Small intestine (tissue), 16 donors: ENCODE measurements at places on chromosomes 2 and 18.

DNA sequence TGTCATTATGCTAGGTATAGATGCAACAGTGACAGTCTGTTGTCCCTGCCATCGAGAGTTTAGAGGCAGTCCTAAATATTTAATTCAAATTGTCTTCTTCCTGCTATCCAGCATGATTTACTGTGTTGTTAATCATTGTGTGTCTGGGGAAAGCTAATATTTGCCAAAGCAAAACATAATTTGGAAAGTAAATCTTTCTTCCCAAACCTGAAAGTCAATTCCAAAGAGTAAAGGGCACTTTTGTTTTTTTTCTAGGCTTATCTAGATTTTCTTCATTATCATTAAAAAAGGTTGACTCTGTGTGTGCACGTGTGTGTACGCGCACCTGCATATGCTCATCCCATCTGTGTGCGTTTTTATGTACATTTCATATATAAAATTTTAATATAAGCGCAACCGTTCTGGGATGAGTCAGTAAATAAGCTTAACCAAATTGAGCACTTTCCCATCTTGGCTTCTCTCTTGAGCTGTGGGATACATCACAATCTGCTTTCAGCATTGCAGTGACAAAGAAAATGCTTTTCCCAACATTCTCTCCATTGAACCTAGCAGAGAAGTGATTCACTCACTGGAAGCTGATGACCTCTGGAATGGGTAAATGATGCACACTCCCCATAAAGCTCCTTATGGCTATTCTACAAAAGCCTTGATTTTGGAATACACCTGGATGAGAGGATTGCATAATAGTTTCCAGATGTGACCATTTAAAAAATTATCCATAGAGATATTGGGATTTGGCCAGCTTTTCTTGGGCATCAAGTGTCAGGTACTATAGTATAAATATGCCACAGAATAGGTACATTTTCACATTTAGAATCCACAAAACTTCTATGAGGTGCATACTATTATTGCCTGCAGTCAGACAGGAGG, 488.4 kb downstream of the ADCYAP1 start:
- no peak for DNase-seq

DNA sequence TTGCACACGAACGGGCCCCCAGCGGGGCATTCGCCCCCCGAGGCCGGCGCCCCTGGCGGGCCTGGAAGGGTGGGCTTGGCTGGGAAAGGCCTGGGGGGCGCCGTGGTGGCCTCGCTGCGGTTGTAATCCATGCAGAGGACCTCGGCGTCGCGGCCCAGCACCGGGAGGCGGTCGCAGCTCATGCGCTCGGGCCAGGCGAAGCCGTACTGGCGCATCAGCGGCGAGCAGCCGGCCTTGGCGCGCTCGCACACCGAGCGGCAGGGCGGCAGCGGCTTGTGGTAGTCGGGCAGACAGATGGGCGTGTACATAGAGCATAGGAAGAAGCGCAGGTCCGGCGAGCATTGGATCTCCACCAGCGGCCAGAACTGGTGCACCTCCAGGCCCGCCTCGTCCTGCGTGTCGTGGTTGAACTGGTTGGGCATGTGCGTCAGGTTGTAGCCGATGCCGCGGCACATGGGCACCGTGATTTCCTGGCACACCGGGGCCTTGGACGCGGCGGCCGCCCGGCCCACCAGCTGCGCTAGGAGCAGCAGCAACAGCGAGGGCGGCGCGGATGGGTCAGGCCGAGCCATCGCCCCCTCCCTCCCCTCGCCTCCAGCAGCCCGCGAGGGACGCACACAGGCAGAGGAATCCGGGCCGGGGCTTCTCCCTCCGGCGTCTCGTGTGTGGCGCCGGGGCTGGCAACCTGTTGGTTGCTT, 1.4 kb downstream of the FZD5 start:
- no peak for DNase-seq

DNA sequence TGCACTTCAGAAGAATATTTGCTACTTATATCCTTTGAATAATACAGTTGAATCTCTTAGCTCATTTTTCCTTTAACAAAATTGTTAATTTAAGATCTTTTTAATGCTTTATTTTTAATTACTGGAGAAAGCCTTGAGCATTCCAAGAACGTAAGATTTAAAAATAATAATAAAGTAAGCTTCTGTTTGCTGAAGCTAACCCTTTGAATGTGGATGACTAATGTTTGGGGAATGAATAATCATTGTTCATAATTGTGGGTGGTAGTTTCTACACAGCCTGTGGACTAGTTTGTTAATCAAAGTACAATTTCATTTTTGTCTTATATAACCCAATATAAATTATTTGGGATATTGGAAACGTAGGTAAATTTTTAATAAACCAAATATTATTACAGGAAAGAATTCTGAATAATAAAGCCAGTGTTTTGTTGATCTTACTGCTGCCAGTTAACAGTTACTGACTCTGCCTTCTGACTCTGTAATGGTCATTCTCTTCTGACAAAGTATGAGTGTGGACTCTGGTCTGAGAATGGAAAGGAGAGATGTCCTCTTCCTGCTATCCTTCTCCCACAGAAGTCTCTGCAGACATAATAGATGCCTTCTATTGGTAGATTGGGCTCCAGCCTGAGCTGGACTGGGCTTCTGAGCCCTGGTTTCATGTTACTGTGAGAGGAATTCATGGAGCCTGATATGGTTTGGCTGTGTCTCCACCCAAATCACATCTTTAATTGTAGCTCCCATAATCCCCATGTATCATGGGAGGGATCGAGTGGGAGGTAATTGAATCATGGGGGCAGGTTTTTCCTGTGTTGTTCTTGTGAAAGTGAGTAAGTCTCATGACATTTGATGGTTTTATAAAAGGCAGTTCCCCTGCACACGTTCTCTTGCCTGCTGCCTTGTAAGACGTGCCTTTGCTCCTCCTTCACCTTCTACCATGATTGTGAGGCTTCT, 292.7 kb upstream of the SLC39A10 start:
- DNase-seq = no peak

- no peak for DNase-seq
These were observed 243.4 kb downstream of the SLC8A1 start for GRCh38 chr2:40208463-40208862.

DNA sequence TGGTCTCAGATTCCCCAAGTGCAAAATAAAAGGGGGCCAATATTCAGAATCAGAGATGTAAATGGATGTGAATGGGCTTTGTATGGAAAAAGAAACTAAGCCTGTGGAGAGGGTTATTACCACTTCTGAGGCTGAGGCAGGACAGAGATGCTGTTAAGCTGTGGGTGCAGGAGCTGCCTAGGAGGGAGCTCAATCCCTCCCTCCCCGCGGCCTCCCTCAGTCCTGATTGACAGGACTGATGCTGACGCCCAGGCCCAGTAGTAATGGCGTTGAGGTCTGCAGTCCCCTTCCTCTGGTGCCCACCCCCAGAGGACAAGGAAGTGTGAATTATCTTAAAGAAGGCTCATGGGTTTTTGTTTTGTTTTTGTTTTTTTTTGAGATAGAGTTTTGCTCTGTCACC, 40.4 kb downstream of the PSD4 start:
- DNase-seq = no peak

- DNase-seq = no peak
These were observed 23.9 kb downstream of the COL4A3 start for GRCh38 chr2:227188292-227188691.

GRCh38 chr18:3079653-3080052, 66.7 kb upstream of the LPIN2 start:
- no peak for DNase-seq

DNA sequence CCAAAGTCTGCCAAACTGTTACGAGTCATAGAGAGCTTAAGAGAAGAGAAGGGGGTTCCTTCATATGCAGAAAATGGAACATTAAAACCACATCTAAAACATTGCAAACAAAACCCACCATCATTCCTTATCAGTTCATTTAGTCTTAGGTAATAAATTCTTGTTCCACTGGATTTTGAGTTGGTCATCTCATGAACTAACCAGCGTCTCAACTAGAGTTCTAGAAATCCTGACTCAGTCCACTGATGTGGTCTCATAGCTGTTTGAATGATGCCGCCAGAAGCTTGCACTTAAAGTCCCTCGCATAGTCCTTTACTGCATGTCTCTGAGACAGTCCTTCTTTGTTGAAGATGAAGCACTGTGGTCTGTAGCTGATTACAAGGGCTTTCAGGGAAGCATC, 15.0 kb upstream of the CAB39 start:
- DNase-seq = no peak

GRCh38 chr2:71243634-71244301, 16.9 kb upstream of the PAIP2B start:
- DNase-seq = no peak

GRCh38 chr2:179559108-179559806, 294.6 kb upstream of the SESTD1 start:
- no peak for DNase-seq

GRCh38 chr18:32351032-32351431, 119.7 kb downstream of the GAREM1 start:
- no peak for DNase-seq

DNA sequence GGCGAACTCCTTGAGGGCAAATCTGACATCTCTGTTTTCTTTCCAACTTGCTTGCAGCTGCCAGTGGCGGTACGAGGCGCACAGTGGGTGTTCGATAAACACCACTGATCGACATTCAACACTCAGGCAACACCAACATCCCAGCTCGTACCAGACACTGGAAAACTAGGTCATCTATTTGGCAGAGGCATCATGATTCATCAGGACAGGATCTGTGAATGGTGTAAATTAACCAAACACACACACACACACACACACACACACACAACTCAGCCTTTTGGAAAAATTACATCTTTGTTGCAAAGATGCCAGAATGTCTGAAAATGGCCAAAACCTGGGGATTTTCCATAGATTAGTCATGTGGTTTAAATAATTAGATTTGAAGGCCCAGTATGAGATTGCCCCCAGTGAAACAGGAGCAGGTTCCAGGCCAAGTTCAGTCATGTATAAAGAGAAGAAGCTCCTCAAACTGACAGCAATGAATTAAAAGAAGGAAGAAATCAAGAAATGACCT, 150.5 kb upstream of the NCKAP5 start:
- DNase-seq = no peak

GRCh38 chr2:228681426-228681825, 499.9 kb upstream of the SPHKAP start:
- peak; percentile 27 for DNase-seq

GRCh38 chr2:105261061-105261460, 19.5 kb downstream of the GPR45 start:
- no peak for DNase-seq

DNA sequence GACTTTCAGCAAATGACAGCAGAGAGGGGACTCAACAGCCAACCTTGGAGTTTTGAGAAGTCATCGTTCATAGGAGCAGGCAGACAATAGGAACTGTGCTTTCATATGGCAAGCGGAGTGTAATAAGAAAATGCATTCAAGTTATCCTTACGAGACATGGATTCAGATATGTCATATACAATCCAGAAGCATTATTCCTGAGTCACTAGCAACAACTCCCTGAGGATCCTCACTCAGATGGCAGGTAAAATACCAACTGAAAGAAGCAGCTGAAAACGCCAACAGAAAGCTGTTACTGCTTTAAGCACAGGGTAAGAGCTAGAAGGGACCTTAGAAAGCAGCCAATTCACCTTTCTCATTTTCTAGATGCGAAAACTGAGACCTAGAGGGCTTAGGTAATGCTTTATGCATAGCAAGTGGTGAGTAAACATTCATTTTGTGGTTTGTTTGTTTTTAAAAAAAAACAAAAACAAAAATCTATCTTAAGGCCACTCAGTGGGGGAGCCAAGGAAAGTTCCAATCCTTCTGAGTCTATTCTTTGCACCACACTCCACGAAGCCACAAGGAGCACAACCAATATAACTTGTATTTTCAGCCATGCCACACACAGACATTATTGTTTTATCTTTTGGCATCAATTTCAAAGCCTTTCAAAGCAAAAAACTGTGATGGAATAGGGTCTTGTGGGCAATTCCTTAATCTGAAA, 89.1 kb upstream of the RIOK3 start:
- DNase-seq = no peak

DNA sequence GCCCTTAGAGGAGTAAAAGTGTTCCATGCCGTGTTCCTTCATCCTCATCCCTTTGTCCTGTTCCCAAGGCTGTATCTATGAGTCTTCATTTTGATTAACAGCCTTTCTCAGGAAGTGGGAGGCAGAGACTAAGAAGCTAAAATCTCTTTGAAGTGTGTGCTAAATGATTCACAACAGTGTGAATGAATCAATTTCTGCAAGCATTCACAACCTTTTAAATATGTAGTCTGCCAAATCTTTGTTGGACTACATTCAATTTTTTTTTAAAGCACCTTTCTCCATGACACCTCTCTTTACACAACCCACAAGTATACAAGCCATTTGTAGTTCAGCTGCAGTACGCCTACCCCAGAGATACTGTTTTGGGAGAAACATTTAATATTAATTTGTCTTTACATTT, 408.6 kb upstream of the FANCL start:
- no peak for DNase-seq

DNA sequence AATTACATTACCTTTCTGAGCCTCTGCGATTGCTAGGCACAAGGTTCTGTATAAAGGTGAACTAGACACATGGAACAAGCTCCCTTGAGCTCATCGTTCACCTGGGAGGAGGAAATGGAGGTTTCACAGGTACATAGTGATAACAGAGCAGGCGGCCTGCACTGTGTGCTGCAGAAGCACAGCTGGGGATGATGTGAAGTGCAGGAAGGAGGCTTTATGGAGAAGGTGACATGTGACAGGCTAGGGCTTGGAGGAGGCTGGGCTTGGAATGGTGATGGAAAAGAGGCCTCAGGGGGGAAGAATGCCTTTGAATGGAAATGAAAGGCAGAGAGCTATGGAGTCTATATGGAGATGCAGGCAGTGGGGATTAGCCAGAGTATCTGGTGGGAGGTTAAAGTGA, 22.9 kb downstream of the MARCHF4 start:
- peak; percentile 41 for DNase-seq

GRCh38 chr2:88600038-88600465, 27.2 kb downstream of the EIF2AK3 start:
- peak; percentile 98 for DNase-seq

GRCh38 chr2:235824331-235824730, 330.5 kb downstream of the AGAP1 start:
- DNase-seq = no peak
